ENCODE measurements at places on chromosomes 4 and X.

DNA sequence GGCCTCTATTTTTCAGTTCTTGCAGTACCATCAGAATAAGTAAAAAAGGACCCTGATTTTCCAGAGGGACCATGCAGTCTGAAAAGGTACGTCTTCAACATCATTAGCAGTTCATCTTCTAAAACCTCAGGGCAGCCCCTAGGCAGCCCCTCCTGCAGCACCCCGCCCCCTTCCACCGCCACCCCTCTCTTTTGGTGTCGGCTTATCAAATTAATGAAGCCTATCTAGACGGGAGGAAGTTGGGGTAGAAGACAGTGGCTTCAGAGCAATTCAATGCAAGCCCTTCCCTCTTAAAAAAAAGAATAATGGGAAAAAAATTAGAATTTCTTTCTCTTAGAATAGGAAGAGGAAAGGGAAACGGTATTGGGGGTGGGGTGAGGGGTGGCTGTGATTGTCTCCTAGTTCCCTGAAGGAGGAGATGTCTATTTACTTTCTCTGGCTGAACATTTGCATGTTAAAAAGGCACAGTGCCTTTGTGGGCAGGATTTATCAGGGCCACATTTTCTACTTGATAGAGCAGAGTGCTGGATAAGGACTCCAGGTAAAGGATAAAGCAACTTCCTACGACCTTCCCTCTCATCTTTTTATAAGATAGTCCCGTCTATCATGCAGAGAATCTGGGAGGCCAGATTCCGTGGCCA lies 159.4 kb downstream of the MGST2 start:
- DNase-seq: no peak

GRCh38 chrX:107673431-107673830 lies 45.1 kb downstream of the PRPS1 start:
- DNase-seq: no peak

DNA sequence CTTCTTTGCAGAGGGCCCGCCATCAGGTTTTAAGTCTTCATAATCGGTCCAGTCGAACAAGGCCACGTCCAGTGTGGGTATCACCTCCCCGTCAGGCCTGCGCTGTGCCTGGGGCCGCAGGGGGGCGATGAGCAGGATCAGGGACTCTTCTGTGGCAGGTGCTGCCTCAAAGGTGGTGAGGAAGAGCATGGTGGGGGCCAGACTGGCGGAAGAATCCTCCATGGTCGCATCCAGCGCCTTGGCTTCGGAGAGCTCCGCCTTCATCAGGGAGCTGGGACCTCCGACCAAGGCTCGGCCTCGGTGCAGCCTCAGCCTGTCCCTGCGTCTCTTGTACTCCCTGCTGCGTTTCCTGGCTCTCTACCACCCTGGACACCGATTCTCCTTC lies 17.5 kb downstream of the FAM9A start:
- DNase-seq: no peak

GRCh38 chr4:152458801-152459302 lies 77.0 kb downstream of the FBXW7 start:
- no peak for DNase-seq

DNA sequence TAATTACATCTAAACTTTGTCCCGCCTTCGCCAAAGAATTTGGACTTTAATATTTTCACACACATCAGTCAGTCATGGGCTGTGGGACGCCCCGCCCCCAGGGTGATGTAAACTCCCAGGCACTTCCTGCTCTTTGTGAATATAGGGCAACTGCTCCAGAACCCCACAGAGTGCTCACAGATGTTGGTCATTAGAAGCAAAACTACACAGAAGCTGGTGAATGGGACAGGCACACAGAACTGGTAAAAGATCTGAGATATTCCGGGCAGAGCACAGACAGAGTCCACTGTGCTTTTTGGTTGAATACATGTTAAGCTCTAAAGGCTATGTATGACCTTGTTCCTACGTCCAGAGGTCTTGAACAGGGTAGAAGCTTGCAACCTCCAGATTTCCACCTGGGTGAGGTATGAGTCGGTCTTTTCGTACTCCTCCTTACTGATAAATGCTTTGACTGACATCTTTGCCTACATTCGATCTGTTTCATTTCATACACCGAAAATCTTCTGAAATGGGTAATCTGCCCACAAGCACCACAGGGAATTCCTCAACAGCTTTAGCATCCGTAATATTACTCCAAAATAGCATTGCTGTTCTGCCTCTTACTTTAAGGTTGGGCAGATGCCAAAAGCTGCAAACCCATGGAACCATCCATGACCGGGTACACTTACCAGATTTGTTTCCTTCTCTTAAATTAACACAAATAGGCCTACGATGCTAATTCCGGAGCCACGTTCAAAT lies 144.6 kb downstream of the AMELX start:
- peak; percentile 17 for DNase-seq

- DNase-seq: no peak
Measured at GRCh38 chr4:134636338-134637051, 434.9 kb upstream of the PABPC4L start.
